ENCODE measurements at places on chromosomes 3 and 15. TPM values are rescaled to one million over a fixed set of nuclear protein-coding genes. Genes with fewer than 3 reads are reported as not detected.

TMEM108 gene
- 5.3 TPM for total RNA-seq

HYKK gene
- 0.86 TPM for total RNA-seq

ZWILCH gene
- total RNA-seq, result 30.9 TPM

GASK1A gene
- 2.1 TPM for total RNA-seq

JAGN1 gene
- 41.1 TPM for total RNA-seq

GRCh38 chr15:58441376-58442070 lies 9.7 kb downstream of the LIPC start:
- DNase-seq, result no peak

GRCh38 chr3:139770577-139770976 lies 92.8 kb upstream of the NMNAT3 start:
- DNase-seq, result no peak
